Activated CD4-positive, CD25-positive, alpha-beta regulatory T cell treated with anti-CD3 and anti-CD28 coated beads, Interleukin-2, amount 50 U/mL, for 24 hours (primary cell): ENCODE measurements at places on chromosomes 1 and 21.

GRCh38 chr1:198856601-198857000 lies 217.8 kb downstream of the PTPRC start:
- ATAC-seq: no peak

DNA sequence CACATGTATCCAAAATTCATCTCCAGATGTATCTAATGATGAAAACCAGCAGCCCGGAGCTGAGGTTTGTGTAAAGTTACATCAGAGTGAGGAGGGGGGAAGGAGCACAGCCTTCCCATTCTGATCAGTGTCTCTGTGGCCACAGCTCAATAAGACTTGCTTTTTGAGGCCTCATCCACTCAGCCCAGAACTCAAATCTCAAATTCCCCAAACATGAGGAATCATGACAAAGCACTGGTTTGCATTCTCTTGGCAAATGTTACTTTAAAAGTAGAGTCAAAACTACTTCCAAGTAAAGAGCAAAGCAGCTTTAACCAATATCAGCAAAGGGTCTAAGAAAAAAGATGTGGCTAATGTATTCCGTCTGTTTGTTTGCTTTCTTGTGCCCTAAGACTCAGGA lies 30.9 kb downstream of the CCN1 start:
- ATAC-seq: no peak

- ATAC-seq: no peak
Observed at GRCh38 chr1:86064899-86065298, 91.7 kb downstream of the COL24A1 start.

DNA sequence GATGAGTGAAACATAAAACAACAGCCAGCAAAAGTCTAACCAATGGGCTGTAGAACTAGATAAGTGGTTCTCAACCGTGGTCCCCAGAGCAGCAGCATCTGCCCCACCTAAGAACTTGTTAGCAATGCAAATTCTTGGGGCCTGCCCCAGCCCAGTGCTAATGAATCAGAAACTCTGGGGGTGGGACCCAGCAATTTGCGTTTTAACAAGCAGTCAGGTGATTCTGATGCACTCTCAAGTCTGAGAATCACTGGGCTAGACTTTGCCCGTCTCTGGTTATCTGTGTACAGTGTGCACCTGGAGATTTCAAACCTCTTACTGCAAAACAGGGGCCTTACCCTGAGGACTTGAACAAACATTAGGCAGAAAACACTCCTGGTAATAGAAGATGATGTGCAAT lies 66.5 kb downstream of the PLXNA2 start:
- no peak for ATAC-seq

- ATAC-seq: no peak
Observed at GRCh38 chr1:231260351-231260750, 19.3 kb downstream of the GNPAT start.

GRCh38 chr1:106637566-106637965 lies 418.9 kb upstream of the PRMT6 start:
- no peak for ATAC-seq

GRCh38 chr1:32816676-32817158 lies 441 bp downstream of the YARS1 start:
- ATAC-seq: peak; percentile 0

DNA sequence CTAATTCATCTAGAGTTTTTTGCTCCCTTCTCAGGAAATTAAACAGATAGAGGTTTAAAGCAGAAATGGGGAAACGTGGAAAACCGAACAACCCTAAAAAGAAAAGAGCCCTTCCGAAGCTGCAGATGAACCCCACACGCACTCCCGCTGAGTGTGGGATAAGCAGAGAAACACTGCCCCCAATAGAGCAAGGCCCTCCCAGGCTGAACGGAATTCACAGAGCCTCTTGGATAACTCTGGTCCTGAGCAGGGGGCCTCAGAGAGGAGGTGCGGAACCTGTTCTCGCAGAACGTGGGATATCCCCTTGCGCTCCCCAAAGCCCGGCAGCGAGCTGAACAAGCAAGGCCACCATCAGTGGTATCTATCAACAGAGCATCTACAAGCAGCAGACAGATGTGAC lies 44.9 kb downstream of the SSBP3 start:
- no peak for ATAC-seq

GRCh38 chr1:224113545-224113917 lies 380 bp upstream of the FBXO28 start:
- ATAC-seq: no peak

- no peak for ATAC-seq
Observed at GRCh38 chr1:119713749-119714456, 2.2 kb downstream of the PHGDH start.

DNA sequence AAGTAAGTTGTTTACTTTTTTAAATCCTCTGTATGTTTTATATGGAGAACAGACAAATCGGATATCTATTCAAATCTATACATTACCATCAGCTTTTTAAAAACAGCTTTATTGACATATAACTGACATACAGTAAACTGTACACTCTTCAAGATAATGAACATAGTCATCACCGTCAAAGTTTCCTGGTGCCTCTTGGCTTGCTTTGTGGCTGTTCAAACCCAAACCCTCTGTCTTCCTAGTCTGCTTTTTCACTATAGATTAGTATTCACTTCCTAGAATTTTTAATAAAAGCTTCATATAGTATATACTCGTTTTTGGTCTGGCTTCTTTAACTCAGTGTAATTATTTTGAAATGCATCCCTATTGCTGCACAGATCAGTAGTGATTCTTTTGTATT lies 56.4 kb upstream of the TPTE start:
- ATAC-seq: peak; percentile 3

- no peak for ATAC-seq
Observed at GRCh38 chr1:1302006-1302430, 5.7 kb downstream of the ACAP3 start.

DNA sequence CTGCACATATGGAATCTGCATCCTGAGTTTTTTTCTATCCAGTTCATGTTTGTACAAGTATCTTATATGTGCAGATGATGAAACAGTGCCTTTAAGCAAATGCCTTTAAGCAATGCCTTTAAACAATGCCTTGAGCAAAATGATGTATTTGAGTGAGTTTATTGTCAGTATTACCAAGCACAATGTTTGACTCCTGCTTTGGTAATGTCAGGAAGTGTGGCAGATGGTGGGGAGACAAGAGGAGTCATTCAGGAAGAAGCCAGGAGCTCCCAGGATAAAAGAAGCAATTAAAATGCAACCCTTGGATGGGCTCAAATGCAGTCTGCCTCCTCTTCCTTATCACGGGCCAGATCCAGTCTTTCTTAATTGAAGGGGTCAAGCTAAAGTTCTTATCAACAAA lies 108.7 kb upstream of the KCNJ15 start:
- no peak for ATAC-seq

GRCh38 chr1:14371771-14372497 lies 226.6 kb upstream of the KAZN start:
- ATAC-seq: no peak

DNA sequence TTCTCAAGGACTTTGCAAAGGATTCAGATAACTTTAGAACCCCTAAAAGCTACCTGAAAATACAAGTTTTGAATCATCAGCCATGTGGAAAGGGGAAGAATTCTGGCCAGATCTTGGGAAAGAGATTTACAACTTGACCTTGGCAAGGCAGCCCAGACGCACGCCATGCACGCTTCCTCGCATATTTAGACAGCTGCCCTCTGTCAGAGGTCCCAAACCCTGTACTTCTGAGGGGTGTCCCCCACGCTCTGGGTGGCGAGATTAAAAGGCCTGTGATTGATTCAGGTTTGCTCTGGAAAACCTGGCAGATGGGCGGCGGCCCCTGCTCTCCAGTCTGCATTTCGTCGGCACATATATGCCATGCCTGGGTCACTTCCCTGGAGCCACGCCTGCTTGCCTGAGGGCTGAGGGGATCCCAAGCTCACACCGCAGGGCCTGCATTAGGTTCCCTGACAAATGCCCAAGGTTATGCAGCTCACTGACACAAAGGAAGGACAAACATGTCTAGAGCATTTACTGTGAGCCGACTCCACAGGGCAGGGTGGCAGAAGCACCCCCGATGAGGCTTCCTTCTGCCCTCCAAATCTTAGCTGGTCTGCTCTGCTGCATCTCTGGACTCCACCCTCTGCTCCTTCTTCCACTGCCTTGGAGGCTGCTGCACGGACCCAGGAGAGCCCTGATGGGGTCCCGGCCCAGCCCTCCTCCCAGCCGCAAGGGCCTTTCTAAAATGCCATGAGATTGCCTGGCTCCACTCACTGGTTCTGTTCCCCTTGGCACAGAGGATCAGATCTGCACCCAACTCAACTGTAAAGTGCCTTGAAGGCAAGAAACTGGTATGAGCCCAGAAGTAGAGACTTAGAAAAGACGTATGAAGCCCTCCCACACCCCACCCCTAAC lies 103.9 kb downstream of the BCAR3 start:
- ATAC-seq: no peak

DNA sequence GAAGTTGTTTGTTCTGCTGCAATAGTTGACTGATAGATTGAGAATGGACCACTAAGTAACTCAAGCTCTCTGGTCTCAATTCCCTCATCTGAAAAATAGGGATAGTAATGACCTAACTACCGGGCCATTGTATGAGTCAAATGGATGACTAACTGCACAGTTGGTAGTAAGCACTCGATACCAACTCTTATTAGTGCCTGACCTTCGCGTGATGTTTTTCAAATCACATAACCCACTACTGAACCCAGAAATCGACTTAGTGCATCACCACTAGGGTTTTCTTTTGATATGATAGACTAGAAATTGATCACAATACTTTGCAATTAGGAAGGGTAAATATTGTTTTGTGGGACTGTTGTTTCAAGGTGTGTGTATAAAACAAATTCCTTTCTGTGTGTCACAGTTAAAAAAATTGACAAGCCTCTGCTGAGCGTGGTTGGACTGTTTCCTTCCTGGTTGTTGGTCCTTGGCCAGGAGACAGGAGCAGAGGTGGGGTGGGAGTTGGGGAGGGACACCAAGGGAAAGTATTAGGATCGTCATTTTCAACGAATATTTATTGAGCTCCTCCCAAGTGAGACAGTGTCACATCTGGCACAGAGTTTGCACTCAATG lies 54.0 kb upstream of the LRP8 start:
- no peak for ATAC-seq

- no peak for ATAC-seq
Observed at GRCh38 chr1:20411196-20411980, 74.6 kb downstream of the CAMK2N1 start.

DNA sequence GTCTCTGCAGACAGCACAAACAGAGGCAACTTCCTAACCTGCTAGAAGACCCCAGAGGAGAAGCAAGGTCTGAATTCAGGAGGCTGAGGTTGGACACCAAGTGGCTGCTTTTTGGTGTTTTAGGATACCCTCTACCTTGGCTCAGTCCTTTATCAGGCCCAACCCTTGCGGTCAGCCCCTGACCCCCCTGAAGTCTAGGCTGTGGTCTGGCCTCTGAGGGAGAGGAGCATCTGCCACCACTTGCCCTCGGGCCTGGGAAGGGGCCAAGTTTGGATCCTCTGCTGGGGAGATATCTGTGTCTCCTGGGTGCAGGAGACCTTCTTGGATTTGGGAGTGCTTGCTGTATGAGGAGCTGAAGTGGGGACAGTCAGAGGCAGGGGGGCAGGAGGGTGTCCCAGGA lies 21.0 kb downstream of the EDN2 start:
- no peak for ATAC-seq

GRCh38 chr1:62726011-62726442 lies 37.8 kb upstream of the DOCK7 start:
- ATAC-seq: no peak

DNA sequence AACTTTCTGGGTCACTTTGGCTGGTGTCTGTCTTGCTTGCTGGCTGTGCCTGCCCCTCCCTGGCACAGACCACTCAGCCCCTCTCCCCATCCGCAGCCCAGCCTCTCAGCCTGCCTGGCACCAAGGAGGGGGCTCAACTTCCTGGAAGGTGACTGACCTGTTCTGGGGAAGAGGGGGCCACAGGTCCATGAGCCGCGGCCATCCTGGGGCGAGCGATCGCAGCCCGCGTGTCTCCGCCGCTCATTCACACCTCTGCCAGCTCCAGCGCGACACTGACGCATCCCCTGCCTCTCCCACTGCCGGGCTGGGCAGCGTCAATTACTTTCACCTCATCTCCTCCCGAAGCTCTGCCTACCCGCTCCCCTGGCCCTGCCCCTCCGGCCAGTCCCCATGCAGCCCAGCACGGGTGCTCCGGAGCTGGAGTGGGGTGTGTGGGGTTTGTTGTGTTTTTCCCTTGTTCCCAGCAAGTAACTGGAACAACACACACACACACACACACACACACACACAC lies 14.3 kb downstream of the SLC6A9 start:
- ATAC-seq: no peak

- no peak for ATAC-seq
Observed at GRCh38 chr21:36990508-36991205, 15.8 kb upstream of the RIPPLY3 start.

GRCh38 chr1:46528297-46528955 lies 23.0 kb downstream of the KNCN start:
- ATAC-seq: no peak

DNA sequence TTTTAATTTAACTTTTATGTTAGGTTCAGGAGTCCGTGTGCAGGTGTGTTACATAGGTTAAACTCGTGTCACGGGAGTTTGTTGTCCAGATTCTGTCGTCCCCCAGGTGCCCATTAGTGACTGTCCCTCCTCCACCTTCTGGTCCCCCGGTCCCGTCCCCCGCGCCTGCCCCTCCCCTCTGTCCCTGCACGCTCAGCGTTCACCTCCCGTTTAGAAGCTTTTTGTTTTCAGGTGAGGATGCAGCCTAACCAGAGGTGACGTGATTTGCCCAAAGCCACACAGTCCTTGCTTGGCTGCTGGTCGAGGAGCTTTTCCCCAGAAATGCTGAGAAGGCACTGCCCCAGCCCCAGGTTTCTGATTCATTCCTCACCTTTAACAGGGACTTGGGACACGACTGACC lies 844 bp downstream of the C1orf146 start:
- no peak for ATAC-seq

- ATAC-seq: peak; percentile 74
Observed at GRCh38 chr1:169546087-169546995, 39.9 kb downstream of the F5 start.

GRCh38 chr1:209531006-209531405 lies 52.5 kb upstream of the CAMK1G start:
- ATAC-seq: no peak

DNA sequence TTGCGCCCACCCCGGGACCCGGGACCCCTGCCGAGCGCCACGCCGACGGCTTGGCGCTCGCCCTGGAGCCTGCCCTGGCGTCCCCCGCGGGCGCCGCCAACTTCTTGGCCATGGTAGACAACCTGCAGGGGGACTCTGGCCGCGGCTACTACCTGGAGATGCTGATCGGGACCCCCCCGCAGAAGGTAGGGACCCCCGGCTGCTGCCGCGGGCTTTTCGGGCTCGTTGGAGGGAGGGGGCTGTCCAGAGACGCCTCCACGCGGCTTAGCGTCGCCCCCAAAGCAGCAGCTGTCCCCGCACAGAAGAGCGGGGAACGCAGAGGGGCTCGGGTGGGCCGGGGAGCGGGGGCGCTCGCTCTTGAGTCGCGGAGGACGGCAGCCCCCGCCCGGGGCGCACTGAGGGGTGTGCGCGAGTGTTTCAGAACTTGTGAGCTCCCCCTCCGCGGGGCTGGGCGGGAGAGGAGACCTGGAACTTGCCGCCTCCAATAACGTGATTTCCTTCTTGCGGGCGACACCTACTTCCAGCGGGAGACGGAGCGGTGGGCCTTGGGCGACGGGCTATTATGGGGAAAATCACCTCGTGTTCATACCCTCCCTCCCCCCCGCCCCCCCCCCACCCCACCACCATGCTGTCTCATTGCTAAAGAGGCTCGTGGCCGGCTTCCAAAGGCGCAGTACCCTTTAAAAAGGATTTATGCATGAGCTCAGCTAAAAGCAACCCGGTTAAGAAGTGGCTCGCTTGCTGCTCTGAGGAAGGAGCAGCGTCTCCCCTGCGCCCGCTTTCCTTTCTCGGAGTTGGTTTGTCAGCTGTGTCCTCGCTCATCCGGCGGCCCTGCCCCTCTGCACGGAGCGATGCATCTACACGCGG lies 664 bp downstream of the BACE2 start:
- ATAC-seq: no peak
